ENCODE measurements at places on chromosomes 11 and 22.
A peak's percentile ranks its signal among the peaks of the same experiment; 100 is the strongest.

DNA sequence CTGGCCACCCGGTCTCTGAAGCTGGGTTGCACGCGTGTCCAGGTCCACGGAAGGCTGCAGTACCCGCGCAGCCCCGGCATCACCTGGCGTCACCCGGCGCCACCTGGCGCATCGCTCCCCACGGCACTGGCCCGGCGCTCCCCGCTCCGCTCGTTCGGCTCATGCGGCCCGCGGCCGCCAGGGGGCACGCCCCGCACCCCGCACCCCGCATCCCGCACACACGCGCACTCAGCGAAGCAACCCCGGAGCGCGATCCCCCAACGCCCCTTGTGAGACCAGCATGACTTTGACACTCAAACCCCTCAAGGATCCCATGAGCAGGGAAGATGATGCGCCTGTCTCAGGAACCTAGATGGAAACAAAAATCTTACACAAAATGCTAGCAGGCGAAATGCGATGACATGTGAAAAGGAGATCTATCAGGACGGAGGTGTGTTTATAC, 11.9 kb downstream of the B3GNT6 start:
- DNase-seq = peak; percentile 19

DNA sequence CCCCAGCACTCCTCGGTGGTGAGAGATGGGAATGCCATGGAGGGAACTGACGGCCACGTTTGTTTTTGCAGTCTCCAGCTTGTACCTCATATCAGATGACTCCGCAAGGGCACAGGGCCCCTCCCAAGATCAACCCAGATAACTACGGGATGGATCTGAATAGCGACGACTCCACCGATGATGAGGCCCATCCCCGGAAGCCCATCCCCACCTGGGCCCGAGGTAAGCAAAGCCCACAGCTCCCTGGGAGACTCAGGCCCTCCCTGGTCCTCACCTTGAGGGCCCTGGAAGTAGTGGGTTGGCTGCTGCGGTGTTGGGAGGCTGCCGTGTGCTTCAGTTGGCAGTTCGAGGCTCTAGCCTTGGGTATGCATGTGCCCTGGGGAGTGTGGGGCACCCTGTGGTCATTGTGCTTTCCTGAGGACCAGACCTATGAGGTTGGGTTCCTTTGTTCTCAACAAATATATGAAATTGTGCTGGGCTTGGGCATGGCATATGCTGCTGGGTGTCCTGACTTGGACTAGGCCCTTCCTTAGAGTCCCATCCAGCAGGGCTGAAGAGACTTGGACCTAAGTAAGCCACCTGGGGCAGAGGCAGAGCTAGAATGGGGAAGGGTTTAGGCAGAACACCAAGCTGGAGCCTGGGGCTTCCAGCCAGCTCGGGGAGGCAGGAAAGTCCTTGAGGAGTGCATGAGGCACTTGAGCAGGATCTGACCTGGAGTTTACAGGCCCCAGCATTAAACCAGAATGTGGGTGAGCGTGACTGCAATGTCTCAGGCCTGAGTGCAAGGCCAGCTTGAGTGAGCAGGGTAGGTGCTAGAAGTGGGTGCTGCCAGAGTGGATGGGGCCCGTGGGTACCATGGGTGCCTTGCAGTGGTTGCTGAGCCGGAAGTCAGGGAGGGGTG, 26.4 kb downstream of the INCENP start:
- no peak for DNase-seq

DNA sequence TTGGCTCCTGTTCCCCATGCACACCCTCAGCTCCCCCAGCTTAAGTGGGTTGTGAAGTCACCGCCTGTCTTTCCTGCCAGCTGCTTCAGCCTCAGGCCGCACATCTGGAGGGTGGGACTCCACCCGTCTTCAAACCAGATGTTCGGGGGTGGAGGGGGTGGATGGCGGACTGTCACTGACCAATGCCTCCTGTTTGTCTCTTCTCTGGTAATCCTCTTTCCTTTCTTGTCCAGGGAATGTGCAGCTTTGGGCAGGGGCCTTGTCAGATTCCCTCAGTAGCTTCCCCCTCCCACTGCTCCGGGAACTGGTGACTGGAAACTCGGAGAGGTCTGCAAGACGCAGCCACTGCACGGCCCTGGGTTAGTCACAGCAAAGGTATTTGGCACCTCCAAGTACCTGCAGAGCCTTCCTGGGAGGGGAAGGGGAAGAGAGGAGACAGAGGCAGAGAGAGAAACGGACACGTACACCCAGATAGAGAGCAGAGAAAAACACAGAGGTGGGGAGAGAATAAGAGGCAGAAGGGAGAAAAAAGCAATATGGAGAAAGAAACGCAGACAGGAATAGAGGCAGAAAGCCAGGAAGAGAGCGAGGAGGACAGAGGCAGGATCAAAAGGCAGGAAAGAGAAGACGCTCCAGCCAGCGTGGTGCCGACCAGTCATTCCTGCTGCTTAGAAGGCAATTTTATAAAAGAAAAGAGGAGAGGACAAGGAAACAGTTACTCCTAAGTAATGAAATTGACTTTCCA, 56.1 kb upstream of the TIMP3 start:
- DNase-seq = no peak

- no peak for DNase-seq
These were observed 23.2 kb downstream of the CAPN1 start for GRCh38 chr11:65204646-65205601.
